COLO829 (cell line): ENCODE measurements at places on chromosomes 1 and 21.
A peak's percentile ranks its signal among the peaks of the same experiment; 100 is the strongest.

DNA sequence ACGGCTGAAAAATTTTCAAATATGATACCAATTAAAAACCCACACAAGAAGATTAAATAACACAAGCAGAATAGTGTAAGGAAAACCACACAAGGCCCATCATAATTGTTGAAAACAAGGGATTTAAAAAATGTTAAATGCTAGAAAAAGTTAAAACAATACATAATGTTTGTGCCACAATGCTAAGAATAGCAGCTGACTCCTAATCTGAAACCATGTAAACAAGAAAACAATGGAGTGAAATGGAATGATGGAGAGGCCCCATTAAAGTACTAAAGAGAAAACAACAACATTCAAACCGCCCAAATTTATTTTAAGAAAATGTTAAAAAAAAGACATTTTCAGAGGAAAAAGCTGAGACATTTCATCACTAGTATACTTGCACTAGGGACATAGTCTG lies 663.6 kb upstream of the NCAM2 start:
- DNase-seq, result no peak

DNA sequence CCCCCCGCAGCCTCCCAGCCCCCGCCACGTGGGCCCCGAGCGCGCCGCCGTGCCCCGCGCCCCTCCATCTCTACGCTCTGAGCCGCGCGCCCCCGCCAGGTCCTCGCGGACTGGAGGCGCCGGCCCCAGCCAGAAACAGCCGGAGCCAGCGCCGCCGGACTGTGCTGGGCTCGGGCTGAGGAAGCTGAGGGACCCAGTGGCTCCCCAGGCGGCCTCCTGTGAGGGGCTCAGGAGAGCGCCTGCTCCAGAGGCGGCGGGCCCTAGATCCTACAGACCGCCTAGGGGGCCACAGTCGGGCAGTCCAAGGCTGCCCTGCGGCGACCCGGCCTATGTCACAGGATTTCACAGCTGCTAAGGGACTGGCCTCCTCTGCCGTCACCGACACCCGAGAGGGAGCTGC lies 82.1 kb downstream of the NENF start:
- DNase-seq, result no peak

DNA sequence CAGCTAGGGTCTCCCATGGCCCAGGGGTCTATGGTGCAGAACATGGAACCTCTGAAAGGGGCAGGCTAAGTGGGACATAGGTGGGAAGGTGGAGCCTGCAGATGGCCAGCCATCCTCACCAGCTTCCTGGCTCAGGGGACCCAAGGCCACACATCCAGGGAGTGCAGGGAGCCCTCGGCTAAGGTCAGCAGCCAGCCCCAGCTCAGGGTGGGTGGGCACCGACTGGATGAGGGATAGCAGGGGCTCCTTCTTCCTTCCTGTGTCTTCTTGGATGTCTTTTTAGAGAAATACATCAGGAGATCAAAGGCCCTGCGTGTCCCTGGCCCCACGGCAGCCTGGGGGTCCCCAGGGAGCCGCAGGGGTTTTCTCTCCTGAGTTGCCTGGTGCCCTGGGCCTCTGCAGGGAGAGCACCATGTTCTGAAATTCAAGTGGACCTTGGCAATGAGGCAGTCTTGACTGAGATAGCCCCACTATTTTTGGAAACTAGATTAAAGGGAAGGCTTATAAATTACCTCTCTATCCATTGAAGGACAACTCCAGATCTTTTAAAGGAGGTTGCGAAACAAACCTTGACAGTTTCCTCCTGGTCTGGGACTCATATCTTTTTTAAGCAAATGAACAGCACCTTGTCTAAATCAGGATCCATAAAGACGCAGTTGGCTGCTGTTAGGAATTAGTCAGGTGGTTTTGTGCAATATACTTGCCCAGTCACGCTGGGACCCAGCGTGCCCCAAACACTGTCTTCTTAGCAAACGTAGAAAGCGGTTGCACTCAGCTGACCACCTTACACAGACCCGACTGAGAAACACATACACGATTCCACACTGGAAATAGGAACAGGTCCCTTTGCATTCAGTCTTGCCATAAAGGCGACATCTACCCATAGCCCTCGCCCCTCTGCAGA lies 242.3 kb downstream of the TOMM20 start:
- DNase-seq, result no peak

DNA sequence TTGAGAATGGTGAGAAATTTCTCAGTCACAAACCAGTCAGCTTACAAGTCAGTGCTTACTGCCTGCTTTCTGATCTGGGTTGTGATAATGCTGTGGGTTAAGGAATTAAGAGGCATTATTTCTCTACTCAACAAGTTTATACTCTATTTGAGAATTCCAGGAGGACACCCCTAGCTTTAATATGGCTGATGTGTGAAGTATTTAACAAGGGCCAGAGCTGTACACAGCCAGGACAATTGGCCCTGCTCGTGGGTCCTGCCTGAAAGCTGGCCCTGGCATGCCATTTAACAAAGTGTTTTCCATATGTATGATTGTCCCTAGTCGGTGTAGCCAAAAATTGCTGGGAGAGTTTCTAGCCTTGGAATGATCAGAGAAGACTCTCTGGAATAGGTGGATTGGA lies 43.2 kb downstream of the HHAT start:
- no peak for DNase-seq

DNA sequence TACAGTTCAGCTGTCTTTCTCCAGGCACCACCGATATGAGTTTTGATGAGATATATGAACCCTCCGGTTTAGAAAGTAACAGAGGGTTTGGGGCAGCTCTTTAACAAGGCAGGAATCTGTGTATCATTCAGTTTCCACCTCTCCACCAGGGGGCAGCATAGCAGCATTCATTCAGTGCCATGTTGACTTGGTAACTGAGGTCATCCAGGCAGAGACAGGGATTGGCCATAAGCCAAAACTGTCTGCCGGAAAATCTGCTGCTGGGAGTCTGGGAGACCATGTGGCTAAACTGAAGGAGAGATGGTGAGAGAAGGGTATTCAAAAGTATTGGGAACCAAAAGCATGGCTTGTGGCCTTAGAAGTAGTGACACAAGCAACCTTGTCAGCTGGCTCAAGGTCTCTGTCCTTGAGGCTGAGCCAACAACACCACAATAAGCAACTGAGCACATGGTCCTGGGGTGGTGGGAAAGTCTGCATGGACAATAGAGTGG lies 98.5 kb downstream of the LMX1A start:
- peak; percentile 84 for DNase-seq

- peak; percentile 89 for DNase-seq
Measured at GRCh38 chr21:42923553-42924432, 1.6 kb downstream of the ERVH48-1 start.
